ENCODE measurements at places on chromosomes 2 and 18.
A peak's percentile ranks its signal among the peaks of the same experiment; 100 is the strongest.

- DNase-seq, result peak; percentile 23
Observed at GRCh38 chr18:31942291-31942998, 483 bp downstream of the TRAPPC8 start.

DNA sequence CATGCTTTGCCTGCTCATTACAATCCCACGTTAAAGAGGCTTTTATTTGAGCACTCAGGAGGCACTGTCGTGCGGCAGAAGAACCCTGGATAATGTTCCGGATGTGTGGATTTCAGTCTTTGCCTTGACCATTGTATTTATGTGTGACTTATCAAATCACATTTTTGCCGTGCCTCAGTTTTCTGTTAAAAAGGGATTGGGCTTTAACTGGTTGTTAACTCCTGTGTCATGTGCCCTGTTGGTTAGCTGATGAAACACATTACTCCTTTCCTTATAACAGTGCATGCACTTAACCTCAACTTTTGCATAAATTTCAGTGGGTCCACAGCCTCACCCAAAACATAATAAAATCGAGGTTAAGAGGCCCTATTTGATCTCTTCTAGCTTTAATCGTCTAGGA lies 52.7 kb downstream of the NAB1 start:
- DNase-seq, result no peak

- DNase-seq, result no peak
Observed at GRCh38 chr2:127371037-127371436, 16.7 kb downstream of the MAP3K2 start.

DNA sequence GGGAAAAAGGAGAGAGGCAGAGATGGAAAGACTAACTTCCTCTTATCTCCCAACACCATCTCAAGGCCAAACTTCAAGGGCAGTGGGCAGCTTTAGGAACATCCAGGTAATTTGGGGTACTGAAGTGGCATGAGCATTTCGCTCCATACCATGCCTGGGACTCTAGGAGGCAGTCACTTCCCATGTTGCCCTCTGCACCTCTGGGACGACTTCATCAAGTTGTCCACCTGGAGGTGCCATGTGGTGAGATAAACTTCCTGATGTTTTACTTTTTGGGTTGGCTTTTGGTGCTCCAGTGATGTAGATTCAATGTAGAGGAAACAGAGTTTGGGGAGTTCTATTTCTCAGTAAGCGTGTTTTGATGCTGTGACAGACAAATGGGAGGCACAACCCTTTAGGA lies 56.3 kb upstream of the UPP2 start:
- no peak for DNase-seq

DNA sequence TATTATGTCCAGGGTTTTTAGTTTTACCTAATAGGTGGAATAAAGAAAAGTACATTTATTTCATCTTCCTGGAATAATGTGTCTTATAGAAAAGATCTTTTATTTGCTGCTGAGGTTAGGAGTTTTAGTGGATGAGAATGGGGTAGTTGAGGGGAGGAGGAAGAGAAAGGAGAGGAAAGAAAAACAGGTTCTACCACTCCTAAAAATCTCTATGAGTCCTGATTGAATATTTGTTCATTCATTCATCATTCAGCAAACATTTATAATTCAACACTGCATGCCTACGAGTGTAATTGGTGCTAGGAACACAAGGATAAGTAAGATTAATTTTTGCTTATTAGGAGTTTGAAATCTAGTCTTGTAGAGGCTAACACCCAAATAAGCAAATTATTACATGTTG lies 45.2 kb upstream of the SLC4A10 start:
- DNase-seq, result no peak

Measured in stimulated activated naive CD4-positive, alpha-beta T cell treated with Interleukin-2 at 50 U/mL for 16 hours (primary cell).